ENCODE measurements at places on chromosomes 7 and 10.
A peak's percentile ranks its signal among the peaks of the same experiment; 100 is the strongest.

DNA sequence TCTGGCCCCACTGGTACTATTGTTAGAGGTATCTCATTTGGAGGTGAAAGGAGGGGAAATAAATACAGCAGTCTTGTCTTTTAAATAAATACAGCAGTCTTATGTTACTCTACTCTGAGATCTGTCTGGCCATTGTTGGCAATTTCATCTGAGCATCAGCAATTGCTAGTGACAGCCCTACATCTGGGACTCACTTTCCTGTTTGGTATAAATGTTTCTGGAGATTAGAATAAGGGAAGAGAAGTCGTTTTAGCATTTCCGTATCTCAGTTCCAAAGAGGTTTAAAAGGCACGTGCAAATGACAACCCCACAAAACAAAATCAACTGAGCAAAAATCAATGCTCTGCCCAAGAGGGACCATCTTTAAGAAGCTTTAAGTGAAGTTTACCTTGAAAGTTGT lies 18.1 kb upstream of the CNNM2 start:
- DNase-seq: no peak

GRCh38 chr7:70856901-70857630 lies 274.9 kb upstream of the GALNT17 start:
- DNase-seq: peak; percentile 14

DNA sequence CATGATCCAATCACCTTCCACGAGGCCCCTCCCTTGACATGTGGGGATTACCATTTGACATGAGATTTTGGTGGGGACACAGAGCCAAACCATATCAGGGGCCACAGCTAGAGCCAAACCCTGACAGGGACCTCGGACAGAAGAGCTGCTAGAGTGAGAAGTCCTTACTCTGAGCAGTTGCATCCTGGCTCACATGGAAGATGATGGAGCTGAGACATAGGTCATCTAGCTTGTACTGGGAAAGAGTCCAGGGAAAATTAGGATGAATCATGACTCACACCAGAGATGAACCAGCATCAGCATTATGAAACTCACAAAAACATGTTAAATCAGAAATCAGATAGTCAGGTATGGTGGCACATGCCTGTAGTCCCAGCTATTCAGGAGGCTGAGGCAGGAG lies 12.8 kb upstream of the FMC1 start:
- no peak for DNase-seq

DNA sequence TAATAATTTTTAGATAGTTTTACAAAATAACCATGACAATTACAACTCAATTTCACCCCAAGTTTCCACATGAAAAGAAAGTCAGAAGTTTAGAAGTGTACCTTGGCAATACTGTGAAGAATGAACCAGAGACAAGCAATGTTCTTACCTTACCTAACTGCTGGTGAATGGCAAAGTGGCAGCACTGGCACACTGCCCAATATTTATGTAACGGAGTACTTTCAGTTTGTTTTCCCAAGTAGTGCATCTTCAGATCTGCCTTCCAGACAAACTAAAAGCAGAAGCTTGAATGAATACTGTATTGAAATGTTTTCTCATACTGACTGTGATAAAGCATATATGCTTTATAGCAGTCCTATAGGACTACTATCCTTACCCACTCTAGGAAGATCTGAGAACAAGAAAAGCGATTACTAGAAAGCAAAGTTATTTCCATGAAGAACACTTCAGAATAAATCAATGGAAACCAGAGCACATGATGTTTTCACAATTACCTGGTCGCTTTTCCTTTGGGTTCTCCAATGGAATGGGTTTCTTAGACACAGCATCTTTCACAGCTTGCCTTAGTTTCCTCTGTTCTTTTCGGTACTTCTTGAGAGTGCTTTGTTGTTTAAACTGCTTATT lies 1.5 kb downstream of the NOC3L start:
- no peak for DNase-seq

GRCh38 chr10:30155401-30155800 lies 96.0 kb upstream of the JCAD start:
- DNase-seq: no peak

DNA sequence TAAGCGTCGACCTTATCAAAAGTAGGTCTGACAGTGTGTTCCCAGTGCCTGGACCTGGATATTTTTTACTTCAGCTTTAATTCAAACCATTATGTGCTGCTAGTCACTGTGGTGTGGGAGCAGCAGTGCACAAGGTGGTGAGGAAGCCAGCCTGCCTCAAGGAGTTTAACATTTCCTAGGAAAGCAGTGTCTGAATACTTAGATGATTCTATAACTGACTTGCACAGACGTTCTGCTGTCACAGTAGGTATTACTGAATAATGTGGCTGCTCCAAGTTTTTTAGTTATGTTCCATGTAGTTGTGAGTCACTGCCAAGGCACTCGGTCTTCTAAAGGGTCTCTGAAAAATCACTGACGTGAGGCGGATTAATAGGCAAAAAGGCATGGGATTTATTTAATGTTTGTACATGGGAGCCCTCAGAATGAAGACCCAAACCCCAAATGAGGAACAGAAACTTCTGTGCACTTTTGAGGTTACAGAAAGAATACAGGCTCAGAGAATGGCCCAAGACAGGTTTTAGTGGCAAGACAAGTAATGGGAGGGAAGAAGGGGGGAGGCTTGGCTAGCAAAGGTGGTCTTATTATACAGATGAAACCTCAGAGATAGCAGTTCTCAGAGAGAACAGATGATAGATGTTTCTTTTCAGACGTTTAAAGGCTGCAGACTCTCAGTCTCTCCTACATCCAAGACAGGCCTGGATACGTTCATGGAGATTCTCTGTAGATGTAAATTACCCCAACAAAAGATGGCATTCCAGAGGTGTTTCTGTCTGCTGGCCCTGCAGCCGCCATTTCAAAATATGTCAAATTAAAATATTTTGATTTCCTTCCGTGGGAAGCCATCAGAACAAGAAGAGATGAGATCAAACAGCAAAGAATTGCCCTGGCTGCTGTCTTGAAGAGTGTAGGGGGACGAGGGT lies 209.3 kb downstream of the SDK1 start:
- DNase-seq: no peak

DNA sequence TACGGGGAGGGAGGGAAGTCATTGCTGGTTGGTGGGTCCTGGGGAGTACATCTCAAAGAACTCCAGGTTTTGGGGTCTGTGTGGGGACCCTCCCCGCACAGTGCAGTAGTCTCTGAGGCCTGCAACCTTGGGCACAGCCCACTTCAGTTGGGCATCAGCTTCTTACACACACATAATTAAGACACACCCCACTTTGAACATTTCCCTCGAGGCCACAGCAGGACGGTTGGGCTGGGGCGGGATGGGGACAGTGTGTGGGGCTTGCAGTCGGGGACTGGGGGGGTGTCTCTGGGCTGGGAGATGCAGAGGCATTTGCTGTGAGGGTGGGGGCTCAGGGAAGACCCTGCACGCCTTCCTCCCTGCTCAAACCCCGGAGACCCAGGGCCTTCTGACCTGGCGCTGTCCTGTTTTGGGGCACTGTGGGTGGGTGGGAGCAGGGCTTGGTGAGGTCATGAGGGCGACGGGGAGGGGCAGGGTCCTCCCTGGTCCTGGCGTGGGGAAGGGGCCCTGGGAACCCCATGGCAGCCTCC lies 1.3 kb downstream of the LFNG start:
- no peak for DNase-seq

Measured in CD4-positive, alpha-beta T cell treated with Interleukin-1 beta for 1 hour (primary cell).